ENCODE measurements at places on chromosomes 4 and X.

DNA sequence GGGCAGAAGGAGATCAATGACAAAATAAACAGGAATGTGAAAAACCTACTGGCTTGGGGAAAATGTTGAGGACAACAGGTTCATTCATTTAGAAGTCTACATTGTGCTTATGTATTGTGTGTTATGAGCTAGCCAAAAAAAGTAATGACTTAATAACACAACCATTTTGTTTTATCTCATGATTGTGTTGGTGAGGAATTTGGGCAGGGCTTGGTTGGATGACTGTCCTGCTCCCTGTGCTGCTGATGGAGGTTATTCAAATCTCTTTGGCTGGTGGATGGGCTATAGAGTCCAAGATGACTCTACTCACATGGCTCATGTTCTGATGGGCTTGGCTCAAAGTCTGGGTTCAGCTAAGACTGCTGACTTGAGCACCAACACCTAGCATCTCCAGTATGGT is 116.3 kb downstream of the HS3ST1 start:
- no peak for DNase-seq

- no peak for DNase-seq
Observed at GRCh38 chrX:41522081-41522480, 74.9 kb downstream of the NYX start.

- no peak for DNase-seq
Observed at GRCh38 chr4:40886931-40887763, 137.4 kb downstream of the NSUN7 start.

GRCh38 chrX:22116605-22117546 is 84.8 kb downstream of the PHEX start:
- no peak for DNase-seq

DNA sequence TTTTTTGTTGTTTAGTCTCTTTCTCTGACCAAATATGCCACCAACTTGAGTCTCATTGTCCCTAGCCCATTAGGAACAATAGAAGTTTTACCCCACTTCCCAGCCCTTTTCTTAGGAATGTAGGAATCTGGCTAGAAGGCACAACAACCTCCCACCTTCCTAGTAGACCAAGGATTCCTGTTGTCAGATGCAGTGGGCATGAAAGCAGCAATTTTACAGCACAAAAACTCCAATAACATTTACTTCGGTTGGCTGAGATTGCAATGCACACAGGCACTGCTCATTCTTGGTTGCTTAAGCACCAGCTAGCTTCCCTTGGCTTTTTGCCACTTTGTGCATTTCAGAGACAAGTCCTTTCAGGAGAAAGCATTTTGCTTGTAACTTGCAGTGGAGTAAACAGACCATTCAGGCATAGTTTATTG is 312.8 kb downstream of the TENM3 start:
- DNase-seq, result peak; percentile 40

GRCh38 chr4:27011401-27011800 is 150.8 kb downstream of the STIM2 start:
- DNase-seq, result no peak

DNA sequence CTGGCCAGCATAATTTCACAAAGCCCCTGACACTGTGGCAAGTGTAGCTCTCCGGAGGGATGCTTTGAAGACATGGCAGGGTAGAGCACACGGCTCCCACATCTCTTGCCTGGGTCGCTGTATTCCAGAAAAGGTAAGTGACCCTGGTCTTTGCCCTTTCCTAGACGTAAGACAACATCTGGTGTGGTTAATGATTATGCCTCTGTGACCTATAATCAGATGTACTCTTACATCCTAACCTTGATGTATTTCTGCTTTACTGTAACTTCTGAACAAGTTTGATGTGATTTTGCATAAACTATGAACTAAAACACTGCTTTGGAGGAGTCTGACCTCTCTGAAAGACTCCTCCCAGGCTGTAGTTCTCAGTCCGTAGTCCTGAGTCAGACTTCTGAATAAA is 59.1 kb upstream of the ACSL1 start:
- no peak for DNase-seq

- DNase-seq, result no peak
Observed at GRCh38 chr4:11966782-11967181, 538.1 kb upstream of the HS3ST1 start.

GRCh38 chr4:15003401-15003890 is 1.2 kb downstream of the CPEB2 start:
- peak; percentile 70 for DNase-seq

DNA sequence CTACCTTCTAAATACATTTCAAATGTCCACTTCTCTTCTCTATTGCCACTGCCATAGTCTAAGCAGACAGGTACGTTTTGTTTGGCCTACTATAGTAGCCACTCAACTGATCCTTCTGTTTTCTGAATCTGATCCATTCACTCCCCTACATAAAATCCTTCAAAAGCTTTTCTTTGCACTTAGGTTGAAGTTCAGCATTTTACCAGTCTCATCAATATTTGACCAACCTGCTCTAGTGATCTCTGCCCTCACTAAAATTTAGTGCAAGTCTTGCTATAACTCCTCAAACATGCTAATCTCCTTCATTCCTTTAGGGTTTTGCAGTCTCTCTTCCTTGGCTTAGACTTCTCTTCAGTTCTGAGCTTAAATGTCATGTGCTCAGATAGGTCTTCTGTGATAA is 33.4 kb downstream of the EGF start:
- no peak for DNase-seq

GRCh38 chrX:148459343-148459742 is 41.1 kb upstream of the AFF2 start:
- no peak for DNase-seq

GRCh38 chr4:29066861-29067260 is 1653.3 kb upstream of the PCDH7 start:
- no peak for DNase-seq

GRCh38 chr4:184028561-184029374 is 123.7 kb downstream of the STOX2 start:
- DNase-seq, result no peak

- DNase-seq, result no peak
Observed at GRCh38 chr4:142812091-142812490, 34.0 kb downstream of the INPP4B start.

- DNase-seq, result no peak
Observed at GRCh38 chr4:183300070-183300469, 20.0 kb downstream of the CLDN22 start.

DNA sequence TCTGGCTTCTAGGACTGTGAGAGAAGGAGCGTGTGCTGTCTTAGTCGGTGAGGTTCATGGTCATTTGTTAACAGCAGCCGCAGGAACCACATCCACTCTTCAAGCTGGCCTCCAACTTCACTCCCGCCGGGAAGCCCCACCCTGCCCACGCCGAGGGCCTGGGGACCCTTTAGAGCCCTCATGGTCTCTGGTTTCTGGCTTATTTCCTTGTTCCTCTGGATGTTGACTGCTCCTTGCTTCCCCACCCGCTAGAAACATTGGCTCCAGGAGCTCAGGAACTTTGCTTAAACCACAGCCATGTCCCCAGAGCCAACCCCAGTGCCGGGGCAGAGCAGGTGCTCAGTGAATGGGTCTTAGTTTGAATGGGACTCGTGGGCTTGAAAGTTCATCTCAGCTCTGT is 40.8 kb downstream of the HTRA3 start:
- DNase-seq, result no peak

- DNase-seq, result peak; percentile 90
Observed at GRCh38 chr4:1207603-1208265, 35.4 kb upstream of the SPON2 start.

DNA sequence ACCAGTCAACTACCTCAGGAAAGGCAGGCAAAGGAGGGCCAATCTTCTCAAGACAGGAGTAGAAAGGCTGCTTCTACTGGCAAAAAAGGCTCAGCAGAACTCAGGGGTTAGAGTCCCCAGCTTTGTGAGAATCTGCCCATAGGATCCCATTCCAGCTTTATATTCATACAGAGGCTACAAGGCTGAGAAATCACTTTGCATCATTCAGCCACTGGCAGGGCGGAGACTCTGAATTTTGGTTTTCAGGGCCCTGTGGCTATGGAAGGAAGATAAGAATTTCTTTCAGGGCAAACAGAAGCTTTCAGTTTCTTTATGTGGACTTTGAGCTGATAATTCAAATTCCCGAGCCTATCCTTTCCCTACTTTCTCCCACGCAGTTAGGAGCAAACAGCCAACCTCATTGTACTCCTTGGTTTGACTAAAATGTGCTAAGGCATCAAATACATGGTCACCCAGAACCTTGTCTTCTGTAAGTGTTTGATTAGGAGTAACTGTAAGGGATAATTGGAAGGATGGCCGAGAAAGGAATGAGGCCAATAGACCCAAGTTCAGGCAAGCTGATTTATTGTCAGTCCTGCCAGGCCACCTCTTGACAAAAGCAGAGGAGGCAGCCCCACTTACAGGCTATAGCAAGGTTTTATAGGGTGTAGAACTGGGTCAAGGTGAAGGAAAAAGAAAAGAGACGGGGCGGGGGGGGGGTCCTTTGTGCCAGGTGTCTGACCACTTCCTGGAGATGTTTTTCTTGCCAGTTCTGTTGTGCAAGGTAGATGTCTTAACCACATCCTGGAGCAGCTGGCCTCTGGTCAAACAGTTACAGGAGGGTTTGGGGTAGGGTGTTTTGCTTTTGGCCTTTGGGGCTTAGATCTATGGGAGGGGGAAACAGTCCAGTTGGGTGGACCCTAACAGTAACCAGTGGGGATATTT is 165.3 kb upstream of the PPP1R2C start:
- DNase-seq, result no peak

DNA sequence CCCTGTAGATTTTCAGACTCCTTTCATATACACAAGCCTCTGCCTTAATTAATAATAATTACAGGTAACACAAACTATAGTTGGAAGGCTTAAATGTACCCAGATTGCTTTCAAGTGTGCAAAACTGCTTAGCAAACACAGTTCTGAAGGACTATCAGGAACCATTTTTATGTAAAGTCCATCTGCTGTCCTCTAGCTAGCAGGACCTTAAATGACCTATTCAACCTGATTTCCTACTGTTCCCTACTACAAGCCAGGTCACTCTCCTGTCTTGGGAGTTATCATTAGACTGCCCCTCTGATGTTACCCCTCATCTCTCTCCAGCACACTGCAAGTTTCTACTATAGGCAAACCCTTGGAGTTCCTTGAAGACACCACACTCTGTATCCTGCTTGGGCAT is 157.3 kb downstream of the GBA3 start:
- DNase-seq, result no peak

DNA sequence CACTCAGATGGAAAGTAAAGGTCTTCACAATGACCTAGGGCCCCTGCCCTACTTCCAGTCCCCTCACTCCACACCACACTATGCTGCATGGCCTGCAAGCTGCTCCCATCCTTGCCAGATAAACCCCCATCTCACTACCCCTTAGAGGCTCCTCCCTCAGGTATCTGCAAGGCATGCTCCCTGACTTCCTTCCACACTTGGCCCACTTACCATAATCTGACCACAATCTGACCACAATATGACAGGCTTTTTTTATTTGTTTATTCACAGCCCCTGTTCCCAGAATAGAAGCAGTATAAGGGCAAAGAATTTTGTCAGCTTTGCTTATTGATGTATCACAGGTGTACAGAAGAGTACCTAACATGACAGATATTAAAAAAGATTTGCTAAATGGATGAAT is 124.7 kb downstream of the CAMK2D start:
- DNase-seq, result no peak

GRCh38 chrX:11666952-11667685 is 1.4 kb upstream of the ARHGAP6 start:
- no peak for DNase-seq

DNA sequence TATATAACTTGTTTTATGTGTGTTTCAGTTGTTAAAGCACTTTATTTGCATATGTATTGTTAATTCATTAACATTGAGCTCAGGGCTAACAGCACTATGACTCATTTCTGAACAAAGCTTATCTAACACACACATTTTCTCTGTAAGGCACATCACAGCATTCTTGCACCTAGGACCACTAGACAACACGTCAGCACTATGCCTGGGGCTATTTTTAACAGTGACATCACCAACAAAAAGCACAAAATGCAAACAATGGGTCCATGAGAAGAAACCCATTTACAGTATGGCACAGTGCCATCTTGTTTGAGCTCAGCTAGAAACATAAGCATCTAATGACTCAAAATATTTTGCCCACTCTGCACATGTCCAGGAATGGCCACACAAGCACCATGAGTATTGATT is 124.4 kb downstream of the RELL1 start:
- no peak for DNase-seq

Data from AG08396 (cell line).